Neural crest cell (in vitro differentiated cells): ENCODE measurements at places on chromosomes 6 and 20.

GRCh38 chr6:56348578-56348977, 101.2 kb upstream of the COL21A1 start:
- no peak for DNase-seq

DNA sequence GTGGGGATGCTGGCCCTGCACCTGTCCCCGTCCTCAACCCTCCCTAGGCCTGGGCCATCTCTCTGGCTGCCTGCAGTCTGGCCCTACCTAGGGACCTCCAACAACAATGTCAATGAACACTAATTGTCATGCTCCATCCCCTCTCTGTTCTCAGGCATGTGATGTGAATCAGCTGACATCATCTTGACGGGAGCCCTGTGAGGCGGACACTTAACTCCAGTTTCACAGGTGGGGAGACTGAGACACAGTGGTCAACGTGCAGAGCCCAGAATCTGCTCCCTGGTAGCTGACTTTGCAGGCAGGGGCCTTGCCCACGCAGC, 762 bp upstream of the TCEA2 start:
- DNase-seq, result no peak

DNA sequence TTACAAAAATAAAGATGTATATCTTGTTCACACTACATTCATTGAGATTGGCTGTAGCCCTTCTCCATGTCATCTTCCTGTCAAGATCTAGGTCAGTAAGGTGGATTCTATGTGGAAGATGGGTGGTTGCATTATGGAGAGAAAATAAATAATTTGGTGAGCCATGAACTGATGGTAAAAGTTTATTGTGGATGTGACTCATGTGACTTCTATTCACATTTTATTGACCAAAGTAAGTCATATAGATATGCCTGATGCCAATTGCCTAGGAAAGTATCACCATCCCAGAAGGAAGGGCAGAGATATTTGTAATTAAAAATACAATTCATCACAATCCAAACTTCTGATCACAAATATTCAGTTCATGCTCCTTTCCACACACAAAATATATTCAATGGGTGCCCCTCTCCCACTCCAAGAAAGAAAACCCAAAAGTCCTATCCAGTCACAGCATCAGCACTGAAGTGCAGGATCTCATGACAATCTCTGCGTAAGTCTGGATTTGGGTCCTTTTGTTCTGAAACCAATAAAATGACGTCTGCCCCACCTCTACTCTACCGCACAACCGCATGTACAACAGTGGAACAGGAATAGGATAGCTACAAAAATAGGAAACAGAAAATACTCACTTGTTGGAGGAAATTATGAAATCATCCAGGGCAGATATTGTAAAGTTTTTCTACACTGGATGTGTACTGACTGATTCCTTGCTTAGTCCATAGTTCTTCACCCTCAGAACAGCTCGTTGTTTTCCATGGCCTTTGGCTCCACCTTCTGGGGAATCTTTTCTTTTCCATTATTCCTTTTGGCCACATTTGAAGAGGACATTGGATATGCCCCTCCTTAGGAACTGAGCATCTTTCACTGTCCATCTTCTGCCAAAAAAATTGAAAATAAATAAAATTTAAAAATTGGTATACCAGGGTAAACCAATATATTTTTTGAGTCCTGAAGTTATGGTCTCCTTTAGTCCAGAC, 16.1 kb upstream of the SLC17A3 start:
- DNase-seq, result peak; percentile 28

DNA sequence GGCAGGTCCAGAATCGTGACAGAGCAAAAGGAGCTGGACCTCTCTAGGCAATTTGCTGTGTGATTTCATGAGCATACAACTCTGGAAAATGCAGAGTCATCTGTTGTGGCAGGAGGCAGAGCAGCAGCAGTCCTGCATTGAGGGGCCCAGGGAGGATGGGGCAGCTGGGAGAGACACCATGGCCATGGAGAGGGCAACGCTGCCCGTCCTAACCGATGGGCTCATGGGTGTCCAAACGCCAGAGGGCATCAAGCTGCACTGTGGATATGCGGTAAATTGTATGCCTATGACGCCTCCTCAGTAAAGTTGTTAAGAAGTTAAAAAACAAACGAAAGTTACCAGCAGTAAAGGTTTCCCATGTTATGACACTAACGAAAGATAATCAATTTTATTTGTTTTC, 42.2 kb upstream of the DACT2 start:
- no peak for DNase-seq

GRCh38 chr20:16107172-16107870, 465.9 kb downstream of the KIF16B start:
- DNase-seq, result no peak

DNA sequence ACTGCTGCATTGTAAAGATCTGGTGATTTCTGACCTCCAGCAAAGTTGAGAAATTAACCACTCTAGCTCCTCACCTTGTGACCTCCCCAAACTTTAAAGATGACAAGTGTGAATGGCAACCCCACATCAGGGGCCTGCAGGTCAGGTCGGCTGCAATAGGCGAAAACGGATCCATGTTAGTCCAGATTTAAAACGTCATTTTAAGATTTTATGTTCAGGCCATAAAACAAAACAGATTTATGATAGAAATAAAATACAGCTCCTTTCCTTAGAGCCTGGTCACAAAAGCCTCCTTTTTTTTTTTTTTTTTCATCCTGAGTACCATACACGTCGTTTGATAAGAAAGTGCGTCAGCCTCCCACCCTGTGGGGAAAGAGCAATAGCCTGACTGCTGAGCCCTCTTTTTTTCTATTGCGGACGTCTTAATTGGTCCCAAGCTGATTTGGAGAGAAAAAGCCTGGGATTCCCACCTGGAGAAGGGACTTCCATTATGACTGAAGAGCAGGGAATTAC, 519.2 kb upstream of the NOX3 start:
- no peak for DNase-seq

GRCh38 chr6:47665112-47665511, 33.3 kb upstream of the ADGRF4 start:
- no peak for DNase-seq

DNA sequence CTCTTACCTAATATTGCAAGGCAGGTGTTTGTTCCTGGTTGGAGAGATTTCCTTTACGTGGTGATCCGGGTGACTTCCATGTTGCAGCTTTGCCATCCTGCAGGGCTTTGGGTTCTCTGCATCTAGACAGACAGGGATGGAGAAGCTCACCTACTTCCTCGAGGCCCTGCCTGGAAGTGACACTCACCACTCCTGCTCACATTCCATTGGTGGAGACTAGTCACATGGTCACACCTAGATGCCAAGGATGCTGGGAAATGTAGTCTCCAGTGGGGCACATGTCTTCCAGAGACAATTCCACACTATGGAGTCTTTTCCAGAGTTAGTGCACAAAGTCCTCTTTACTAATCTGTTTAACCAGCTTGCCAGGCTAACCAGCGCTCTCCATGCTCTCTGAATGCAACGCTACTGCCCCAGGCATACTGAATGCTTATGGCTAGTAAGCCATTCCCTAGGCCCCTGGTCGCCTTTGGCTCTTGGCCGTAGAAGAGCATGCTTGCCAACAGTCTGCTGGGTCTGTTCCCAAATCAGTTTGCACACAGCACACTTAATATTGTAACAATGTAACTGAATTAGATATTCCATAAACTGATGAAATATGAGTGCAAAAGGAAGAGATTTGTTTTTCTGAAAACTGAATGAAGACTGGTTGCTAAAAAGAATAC, 6.7 kb upstream of the KCNK15 start:
- peak; percentile 32 for DNase-seq

DNA sequence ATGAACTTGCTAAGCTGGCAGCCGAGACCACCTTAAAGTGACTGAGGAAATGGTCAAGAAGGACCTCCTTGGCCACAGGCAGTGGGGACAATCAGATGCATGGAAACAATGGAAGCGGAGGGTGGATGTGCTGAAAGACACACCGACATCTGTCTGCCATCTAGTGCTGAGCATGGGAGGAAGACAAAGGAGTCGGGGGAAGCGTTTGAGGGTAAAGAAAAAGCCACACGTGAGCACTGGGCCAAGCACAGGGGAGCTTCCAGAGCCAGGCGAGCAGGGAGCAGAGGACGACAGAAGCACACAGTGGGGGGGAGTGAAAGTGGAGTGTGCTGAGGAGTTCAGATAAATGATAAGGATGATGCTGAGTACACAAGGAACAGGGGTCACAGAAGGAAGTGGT, 367.8 kb downstream of the ZFAND3 start:
- no peak for DNase-seq

GRCh38 chr20:11137688-11138087, 463.9 kb upstream of the JAG1 start:
- no peak for DNase-seq

DNA sequence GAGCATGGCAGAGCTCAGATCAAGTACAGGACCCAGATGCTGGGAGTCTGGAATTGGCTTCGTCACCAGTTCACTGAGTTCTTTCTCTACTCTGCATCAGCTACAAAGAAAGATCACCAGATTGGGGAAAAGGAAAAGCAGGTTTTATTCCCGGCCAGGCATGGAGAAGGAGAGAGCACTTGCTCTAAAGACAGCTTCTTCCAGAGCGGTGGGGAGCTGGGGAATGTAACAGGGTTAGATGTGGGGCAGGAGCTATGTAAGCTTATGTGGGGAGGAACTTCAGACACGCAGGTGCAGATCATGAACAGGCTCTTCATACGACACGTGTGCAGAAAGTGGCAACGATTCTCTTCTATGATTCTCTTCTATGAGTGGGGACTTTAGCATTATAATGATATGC, 4.9 kb upstream of the ACSS1 start:
- DNase-seq, result no peak

- peak; percentile 64 for DNase-seq
Observed at GRCh38 chr20:21235484-21236445, 67.4 kb upstream of the XRN2 start.

GRCh38 chr6:97586344-97586743, 303.3 kb upstream of the MMS22L start:
- DNase-seq, result no peak

GRCh38 chr6:148293181-148293995, 49.2 kb upstream of the SASH1 start:
- DNase-seq, result no peak

DNA sequence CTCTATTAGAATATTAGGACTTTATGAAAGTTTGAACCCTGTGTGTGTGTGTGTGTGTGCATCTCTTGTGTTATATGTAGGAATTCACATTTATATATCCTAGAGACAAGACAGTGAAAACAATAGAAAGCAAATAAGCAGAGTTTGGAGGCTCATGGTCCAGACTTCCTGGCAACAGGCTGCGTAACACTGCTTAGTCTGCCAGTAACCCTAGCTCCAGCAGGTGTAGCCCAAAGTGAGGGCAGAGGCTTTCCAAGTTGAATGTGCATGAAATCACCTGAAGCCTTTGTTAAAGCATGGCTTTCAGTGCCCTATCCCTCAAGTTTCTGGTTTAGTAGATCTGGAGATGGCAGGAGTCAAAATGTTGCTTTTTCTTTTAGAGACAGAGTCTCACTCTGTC, 569.9 kb downstream of the KIF16B start:
- no peak for DNase-seq

DNA sequence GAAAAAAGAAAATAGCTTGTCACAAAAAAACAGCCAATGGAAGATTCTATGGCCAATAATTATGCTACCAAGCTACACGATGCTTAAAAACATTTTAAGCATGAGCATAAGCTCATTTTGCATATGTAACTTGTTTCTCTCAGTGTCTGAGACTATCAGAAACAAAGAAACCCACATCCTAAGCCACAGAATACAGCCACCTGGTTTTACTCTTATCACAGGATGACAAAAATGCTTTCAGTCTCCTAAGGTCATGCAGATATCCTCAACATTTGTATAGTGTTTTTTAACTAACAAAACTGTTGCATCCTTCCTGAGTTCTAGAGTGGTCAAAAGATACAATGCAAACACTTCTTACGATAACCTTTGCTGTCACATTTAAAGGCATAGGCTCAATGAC, 172.1 kb upstream of the RUNX2 start:
- no peak for DNase-seq

GRCh38 chr6:142118328-142118727, 14.4 kb upstream of the GJE1 start:
- no peak for DNase-seq

DNA sequence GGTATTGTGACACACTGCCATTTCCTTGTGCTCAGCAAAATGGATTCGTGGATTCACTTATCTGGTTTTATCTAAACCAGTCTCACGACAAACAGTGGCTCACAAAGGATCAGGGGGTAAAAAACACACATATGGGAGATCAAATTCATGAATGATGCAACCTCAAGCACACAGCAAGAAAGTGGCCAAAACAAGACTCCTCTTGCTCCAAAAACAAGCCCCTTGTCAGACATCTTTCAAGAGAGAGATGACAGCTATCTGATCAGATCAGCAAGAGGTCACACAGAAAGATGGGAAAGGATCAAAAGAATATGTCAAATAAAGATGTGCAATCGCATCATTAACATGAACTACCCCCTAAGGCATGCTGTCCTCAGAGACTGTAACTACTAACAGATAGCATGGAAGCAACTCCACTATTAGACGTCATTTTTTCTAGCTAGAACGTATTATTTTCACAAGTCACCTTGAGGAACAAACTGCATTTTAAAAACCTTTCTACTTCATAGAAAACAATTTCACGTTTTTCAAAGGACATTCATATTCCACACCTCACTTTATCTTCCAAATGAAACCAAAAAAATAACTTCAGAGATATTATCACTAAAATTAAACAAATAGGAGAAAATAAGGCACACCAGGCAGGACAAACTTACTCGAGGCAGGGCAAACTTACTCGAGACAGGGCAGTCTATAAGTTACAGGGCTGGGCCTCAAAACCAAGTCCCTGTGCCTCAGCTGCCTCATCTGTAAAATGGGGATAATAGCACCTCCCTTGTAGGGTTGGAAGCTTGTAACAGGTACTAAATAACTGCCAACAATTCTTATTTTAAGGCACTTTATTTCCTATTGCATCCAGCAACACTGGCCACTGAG, 122.3 kb downstream of the PREX1 start:
- no peak for DNase-seq

DNA sequence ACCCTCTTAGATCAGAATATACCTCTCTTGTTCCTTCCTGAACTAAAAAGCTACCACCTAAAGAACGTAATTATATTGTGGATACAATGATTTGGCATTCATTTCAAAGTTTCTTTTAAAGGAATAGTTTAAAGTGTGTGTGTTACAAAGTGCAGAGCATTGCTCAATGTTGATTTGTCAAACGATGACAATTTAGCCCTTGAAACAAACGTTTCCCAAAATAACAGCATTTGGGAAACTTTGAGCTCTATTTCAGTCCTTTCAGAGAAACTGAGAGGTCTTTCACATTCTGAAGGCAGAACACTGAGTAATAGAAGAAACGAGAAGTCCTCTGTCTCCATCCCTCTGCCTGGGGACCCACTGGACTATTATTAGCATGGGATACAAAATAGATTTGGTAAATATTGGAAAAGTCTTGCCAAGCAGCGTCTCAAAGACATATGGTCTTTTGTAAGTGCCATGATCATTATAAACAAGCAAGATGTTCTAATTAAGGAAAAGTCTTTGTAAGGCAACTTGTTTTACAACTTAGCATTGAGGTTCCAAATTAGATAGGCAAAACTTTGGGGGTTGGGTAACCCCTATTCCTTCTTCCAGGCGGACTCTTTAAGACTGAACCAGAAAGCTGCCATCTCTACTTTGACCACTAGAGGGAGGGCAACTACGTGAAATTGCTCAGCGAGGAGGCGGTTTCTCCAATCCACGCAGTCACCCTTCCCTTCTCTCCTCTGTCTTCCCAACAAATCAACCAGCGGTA, 208.8 kb downstream of the RNF144B start:
- DNase-seq, result peak; percentile 83

- no peak for DNase-seq
Observed at GRCh38 chr20:41531518-41532275, 86.5 kb downstream of the CHD6 start.

GRCh38 chr6:12069891-12070529, 57.9 kb downstream of the HIVEP1 start:
- no peak for DNase-seq
